ENCODE measurements at places on chromosomes 1 and 21.
A peak's percentile ranks its signal among the peaks of the same experiment; 100 is the strongest.

- peak; percentile 22 for DNase-seq
Measured at GRCh38 chr1:40944841-40945430, 34.6 kb upstream of the CTPS1 start.

GRCh38 chr1:245678860-245679411 is 524.2 kb downstream of the KIF26B start:
- no peak for DNase-seq

DNA sequence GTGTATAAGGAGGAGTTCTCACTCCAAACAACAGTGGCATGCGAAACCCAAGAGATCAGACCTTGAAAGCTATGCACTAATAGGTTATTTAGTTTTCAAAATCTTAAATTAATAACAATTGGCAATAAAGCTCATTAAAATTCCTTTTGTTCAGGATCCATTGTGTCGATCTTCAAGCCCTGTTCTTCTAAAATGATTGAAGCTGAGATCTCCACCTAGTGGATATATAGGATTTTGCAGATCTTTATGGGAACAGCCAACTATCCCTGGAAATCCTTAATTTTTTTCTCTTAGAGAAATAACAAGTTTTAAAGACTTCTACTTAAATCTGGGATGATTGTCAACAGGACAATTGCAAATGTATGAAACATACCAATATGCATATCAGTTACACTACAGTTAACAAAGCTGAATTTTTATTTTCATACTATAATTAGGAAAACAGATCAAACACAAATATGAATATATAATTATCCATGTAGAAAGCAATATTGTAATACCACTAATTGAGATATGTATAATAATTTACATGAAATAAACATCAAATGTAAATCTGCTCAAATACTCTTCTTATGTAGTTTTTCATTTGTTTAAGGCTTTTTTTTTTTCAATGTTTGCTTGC is 43.3 kb downstream of the LRRC53 start:
- DNase-seq, result peak; percentile 61

DNA sequence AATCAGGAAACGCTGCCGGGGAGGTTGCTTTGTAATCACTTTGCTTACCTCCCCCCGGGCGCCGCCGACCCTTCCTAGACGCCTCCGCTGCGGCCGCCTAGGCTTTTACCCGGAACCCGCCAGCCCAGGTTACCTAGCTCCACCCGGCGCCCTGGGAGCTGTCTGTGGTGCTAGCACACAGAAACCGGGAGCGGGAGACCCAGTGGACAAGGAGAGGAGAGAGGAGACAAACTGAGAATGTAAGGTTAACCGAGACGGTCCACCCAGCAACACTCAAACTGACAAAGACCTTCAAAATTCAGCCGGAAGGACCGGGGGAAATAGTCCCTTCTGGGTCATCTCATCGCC is 9.8 kb downstream of the BARHL2 start:
- DNase-seq, result peak; percentile 37

GRCh38 chr1:18446751-18447150 is 34.0 kb upstream of the KLHDC7A start:
- DNase-seq, result no peak

- no peak for DNase-seq
Measured at GRCh38 chr1:227562933-227563323, 428 bp upstream of the ZNF678 start.

Data from astrocyte of the spinal cord (primary cell).